ENCODE measurements at places on chromosomes 1 and 21.

- DNase-seq = no peak
Observed at GRCh38 chr21:14550135-14550534, 4.0 kb upstream of the SAMSN1 start.

DNA sequence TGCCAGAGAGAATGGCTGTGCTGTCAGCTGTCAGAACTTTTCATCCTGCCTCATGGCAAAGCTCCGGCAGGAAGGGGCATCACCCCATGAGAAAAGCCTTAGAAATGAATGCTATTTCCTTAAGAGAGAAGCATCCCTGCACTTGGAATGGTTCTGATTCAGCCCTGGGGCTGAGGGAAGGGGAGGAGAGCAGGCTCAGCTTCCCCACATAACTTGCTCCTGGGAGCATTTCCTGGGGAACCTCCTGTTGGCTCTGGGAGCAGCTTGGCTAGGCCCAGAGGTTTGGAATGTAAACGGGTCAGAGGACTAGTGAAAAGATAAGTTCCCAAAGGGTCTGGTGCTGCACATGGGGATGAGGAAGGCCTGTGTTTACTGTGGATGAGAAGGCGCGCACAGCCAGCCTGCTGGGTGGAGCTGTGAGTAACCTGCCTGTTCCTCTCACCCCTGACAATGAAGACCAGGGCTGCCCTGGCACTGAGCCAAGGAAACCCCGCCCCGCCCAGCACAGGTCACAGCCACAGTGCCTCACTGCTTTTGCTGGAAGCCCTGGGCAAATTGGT is 5.0 kb downstream of the PRELP start:
- peak; percentile 61 for DNase-seq

GRCh38 chr1:1181938-1182410 is 8.3 kb downstream of the TTLL10 start:
- DNase-seq = no peak

DNA sequence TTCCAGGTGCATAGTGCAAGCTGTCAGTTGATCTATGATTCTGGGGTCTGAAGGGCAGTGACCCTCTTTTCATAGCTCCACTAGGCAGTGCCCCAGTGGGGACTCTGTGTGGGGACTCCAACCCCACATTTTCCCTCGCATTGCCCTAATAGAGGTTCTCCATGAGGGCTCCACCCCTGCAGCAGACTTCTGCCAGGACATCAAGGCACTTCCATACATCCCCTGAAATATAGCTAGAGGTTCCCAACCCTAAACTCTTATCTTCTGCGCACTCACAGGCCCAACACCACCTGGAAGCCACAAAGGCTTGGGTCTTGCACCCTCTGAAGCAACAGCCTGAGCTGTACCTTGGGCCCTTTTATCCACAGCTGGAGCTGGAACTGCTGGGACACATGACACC is 65.7 kb upstream of the PKN2 start:
- no peak for DNase-seq

DNA sequence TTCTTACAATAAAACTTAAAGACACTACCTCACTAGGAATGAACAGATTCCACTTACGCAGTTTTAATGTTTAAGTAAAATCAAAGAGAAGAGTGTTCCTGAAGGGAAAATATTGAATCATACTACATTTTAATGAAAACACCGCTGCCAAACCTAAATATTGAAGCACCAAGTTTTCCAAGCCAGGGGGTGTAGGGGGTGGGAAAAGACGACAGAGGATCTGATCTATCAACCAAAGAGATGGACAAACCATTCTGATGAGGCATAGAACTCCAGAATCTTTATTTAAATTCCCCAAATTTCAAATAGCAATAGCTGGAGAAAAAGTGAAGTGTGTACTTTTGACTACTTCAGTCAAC is 1.2 kb downstream of the ELK4 start:
- no peak for DNase-seq

GRCh38 chr1:43901196-43901961 is 32.2 kb upstream of the ARTN start:
- DNase-seq = no peak

DNA sequence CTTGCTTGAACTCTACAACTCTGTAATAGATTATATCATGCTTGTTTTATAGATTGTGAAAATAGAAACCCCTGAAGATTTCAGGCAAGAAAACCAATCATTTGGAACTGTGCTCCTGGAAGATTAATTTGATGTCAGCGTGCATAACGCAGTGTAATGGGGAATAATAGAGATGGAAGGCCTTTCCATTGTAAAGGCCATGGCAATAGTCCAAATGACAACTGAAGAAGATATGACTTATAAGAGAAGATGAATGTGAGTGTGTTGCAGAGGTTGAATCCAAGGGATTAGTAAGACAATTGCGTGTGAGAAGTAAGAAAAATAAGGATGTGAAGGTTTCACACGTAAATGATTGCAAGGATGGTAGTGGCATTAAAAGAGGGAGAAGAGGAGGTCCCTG is 285.0 kb downstream of the DUSP10 start:
- no peak for DNase-seq

DNA sequence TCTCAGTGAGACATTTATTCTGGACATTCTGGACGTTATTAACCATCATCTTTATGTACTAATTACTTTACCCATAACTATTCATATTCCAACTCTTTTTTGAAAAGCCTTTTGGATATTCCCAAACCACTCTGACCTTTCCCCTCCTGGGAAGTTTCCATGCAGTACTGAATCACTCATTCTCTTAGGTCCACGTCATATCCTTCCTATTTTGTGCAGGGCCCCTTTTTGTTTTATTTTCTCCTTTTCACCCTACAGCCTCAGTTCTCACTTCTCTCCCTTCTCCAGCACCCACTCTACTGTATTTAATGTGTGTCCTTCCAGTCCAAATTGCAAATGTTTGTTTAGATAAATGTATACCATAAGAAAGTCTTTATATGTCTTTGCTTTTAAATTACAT is 16.4 kb upstream of the ATP1A1 start:
- DNase-seq = no peak

GRCh38 chr1:150683914-150684313 is 13.0 kb downstream of the GOLPH3L start:
- DNase-seq = no peak

DNA sequence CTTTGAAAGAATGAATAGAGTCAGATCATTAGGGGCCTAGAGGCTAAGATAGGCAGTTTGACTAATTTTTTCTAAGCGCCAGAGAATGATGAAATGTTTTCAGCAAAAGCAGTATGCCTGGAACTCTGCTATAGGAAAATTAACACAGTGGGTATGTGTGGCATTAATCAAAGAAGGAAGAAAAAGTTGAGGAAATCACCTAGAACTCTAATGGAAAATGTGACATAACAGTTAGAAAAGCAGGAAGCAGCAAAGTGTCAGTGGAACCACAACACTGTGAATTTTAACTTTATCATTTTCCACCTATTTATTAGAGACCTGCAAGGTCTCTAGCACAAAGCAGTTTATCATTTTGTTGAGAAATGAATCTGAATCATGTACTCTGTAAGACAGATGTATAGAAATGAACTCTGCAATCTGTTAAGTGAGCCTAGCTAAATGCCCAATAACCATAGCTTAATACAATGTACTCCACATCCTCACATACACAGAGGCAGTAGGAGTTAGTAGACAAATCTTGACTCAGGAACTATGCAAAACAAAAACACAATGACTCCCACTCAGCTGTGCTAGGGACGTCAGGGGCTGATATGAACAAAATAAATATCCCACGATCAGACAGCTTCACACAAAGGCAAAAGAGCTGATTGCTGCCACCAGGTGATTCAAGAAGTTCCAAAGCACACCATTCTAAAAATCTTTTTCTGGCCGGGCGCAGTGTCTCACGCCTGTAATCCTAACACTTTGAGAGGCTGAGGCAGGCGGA is 500.7 kb upstream of the NFIA start:
- DNase-seq = no peak

DNA sequence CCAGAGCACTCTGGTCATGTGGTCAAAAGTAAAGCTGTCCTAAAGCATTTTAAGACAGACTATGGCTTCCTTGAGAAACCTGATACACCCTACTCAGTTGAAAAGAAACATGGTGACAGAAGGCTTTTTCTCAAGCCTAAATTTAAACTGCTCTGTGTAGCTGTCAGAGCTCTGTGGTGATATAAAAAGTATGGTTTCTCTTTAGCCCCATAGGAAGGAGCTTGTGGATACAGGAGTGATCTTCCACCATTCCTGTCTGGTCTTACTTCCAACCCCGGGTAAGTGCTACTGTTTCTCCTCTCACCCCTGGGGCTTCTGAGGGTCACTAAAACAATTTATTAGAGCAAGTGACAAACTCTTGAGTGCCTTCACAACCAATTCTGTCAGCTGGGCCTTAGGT is 8.5 kb downstream of the TP53BP2 start:
- no peak for DNase-seq

GRCh38 chr1:222616525-222616924 is 1.4 kb upstream of the MIA3 start:
- peak; percentile 70 for DNase-seq

DNA sequence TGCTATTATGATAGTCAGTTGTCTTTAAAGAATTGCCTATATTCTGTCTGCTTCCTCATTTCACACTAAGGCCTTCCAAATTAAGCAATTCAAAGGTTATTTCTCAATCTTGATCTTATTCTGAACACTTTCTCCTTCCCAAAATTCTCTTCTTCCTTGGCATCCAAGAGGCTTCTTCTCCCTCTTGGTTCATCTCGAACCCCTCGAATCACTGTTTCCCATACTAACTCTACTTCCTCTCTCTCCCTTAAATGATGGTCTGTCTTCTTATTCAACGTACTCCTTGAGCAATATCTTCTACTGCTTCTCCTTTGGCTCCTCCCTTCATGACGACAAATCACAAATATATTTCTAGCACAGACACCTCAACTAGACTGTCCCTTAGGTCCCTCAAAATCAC is 4.5 kb downstream of the COPA start:
- no peak for DNase-seq

- no peak for DNase-seq
Observed at GRCh38 chr1:208852911-208853310, 608.7 kb upstream of the PLXNA2 start.

- no peak for DNase-seq
Observed at GRCh38 chr21:45821998-45822397, 159.6 kb upstream of the COL6A1 start.

GRCh38 chr1:179310721-179311120 is 17.1 kb downstream of the SOAT1 start:
- DNase-seq = peak; percentile 55

DNA sequence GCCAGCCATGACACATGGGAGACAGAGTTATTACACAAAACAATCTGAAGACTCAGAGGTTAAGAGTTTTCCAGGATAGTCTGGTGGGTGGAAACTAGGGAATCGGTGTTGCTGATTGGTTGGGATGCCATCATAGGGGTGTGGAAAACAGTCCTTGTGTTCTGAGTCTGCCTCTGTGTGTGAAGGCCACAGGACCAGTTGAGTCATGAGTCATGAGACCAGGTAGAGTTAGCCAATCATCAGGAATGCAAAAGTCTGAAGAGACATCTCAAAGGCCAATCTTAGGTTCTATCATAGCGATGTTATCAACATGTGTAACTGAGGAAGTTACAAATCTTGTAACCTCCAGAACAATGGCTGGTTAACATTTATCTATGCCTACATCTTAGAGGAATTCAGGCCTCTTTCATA is 49.7 kb upstream of the NEK7 start:
- DNase-seq = no peak

- no peak for DNase-seq
Observed at GRCh38 chr1:34529935-34530859, 224.7 kb upstream of the GJB5 start.

DNA sequence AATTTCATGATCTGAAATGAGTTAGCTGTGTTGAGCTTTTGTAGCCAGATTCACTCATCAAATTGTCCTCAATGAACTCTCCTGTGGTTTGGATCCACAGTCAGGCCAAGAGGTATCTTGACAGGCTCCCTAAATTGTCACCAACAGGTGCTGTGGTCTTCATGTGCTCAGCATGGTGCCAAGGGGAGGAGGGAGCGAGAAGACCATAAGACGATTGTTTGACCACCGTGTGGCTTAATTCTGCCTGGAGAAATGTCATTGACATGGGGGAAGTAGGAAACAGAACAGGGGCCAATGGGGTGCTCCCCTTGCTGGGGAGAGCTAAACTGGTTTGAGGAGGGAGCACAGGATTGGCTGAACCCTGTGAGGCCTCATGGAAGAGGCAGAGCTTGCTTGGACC is 219.3 kb downstream of the KCNJ6 start:
- DNase-seq = no peak

DNA sequence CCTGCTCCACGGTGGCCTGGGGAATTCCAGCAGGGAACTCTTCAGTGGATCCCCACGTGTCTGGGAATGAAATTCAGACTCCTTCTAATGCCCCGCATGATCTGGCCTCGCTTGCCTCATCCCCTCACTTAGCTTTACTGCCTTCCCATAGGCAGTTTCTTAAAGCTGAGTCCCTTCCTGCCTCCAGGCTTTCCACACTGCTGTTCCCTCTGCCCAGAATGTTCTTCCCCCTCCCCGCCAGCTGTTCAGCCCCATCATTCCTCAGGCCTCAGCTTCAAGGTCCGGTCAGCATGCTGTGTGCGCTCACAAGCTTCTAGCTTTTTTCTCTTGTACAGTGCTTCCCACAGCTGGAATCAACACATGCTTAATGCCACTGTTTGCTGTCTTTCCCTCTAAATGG is 54.9 kb upstream of the WASF2 start:
- no peak for DNase-seq

GRCh38 chr21:41975391-41976272 is 21.8 kb upstream of the C2CD2 start:
- DNase-seq = no peak

- no peak for DNase-seq
Observed at GRCh38 chr1:182872881-182873280, 33.7 kb downstream of the DHX9 start.

DNA sequence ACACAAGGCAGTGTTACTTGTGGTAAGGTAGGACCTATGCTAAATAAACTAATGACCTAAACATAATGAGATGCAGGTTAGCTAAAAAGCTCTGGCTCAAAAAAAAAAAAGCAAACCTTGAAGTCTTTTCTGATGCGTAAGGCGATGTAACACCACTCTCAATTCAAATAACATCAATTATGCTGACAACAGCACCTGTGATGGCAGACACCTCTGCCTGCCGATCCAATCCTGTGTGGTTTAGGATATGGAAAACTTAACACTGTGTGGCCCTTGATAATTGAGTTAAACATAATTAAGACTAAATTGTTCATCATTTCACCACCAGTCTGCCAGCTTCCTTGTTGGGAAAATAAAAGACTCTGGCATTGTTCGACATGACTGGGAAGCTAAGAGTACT is 9.1 kb downstream of the RPAP2 start:
- DNase-seq = no peak

GRCh38 chr1:200260597-200261335 is 149.1 kb downstream of the ZNF281 start:
- DNase-seq = peak; percentile 23

GRCh38 chr1:236429715-236430274 is 35.7 kb downstream of the EDARADD start:
- no peak for DNase-seq

- DNase-seq = no peak
Observed at GRCh38 chr21:40060083-40060677, 192.9 kb downstream of the PCP4 start.

DNA sequence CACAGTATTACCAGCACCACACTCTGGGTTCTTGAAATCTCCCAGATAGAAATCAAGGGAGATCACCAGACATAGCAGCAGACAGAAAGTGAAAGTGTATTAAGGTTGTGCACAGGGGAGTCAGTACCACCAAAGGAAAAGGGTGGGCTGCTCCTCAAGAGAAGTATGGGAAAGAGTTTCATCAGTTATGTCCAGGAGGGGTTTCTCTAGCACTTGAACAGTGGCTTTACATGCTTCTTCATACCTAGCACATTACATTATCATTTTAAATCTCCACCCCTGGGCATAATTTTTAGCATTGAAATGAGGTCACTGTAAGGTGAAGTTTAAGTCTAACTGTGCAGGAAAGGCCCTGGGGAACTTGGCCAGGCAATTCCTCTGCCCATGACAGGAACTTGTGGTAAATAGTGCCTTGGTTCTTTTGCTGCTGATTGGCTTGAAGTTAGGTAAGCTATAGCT is 601.0 kb downstream of the NUF2 start:
- no peak for DNase-seq
